ENCODE measurements at places on chromosomes 4 and X.

DNA sequence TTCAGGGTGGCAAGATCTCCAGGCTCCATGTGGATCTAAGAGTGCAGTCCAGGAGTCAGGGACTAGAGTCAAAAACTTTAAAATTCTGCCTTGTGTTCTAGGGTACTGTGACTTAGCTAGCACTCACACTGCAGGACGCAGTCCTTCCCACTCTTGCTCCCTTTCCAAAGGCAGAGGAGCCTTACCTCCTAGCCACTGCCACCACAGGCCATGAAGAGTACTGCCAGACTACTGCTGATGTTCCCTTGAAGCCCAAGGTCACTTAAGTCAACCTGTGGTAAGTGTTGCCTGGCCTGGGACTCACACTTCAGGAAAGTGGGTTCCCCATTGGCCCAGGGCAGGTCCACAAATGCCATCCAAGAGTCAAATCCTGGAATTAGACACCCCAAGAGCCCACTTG lies 632.2 kb downstream of the PCDH19 start:
- no peak for DNase-seq

- DNase-seq: no peak
These were observed at the start of gene CCDC158 for GRCh38 chr4:76420762-76421581. CCDC158 (minus strand) TSS chr4:76421141; CDS start chr4:76403207, 17,934 bp downstream.

DNA sequence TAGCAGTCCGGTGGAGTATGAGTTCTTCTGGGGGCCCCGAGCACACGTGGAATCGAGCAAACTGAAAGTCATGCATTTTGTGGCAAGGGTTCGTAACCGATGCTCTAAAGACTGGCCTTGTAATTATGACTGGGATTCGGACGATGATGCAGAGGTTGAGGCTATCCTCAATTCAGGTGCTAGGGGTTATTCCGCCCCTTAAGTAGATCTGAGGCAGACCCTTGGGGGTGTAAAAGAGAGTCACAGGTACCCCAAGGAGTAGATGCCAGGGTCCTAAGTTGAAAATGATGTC lies 852 bp downstream of the MAGEH1 start:
- no peak for DNase-seq

GRCh38 chrX:155262970-155263754 lies 1.1 kb downstream of the RAB39B start:
- no peak for DNase-seq

- DNase-seq: no peak
These were observed 32.2 kb downstream of the UNC5C start for GRCh38 chr4:95516528-95517017.

DNA sequence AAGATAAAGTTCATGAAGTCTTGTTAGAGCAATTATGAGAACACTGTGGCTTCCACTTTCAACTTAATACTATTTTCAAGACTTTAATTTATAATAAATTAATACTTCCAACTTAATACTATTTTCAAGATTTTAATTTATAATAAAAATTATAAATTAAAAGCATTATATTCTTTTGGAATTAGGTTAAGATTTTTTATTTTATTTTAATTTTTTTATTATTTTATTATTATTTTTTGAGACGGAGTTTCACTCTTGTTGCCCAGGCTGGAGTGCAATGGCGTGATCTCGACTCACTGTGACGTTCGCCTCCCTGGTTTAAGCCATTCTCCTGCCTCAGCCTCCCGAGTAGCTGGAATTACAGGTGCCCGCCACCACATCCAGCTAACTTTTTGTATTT lies 126.0 kb upstream of the GUCY1A1 start:
- no peak for DNase-seq

DNA sequence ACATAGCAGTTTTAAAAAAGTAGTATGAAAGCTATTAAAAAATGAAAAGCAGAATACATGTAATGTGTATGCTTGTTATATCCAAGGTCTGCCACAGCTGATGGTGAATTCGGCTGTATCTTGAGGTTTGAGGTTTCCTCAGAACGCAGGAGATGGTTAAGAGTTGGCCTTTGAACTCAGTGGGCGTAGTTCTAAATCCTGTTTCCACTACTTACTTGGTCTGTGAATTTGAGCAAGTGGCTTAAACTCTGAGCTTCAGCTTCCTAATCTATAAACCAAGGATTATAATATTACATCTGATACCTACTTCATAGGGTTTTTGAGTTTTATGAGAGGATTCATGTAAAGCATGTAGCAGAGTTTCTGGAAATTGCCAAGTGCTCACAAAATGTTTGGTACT lies 125.2 kb downstream of the STIM2 start:
- DNase-seq: no peak

DNA sequence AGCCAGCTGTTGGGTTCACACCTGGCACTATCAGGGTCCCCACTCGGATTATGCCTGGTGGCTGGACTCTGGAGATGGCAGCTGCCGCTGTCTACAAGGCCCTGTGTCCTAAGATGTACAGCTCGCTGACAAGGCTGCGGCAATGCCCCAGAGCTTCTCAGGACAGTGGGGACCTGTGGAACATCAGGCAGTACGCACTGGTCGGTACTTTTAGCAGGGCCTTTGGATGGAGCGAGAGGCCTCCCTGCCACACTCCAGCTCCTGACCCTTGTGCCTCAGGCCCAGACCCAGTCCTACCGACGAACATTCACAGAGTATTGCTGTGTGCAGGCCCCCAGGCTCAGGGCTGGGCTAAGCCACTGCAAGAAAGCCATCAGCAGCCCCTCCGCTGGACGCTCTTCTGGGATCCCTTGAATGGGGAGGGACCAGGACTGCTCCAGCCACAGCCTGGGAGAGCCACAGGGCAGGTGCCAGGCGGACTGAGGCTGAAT lies 45.7 kb upstream of the HMX1 start:
- DNase-seq: no peak

DNA sequence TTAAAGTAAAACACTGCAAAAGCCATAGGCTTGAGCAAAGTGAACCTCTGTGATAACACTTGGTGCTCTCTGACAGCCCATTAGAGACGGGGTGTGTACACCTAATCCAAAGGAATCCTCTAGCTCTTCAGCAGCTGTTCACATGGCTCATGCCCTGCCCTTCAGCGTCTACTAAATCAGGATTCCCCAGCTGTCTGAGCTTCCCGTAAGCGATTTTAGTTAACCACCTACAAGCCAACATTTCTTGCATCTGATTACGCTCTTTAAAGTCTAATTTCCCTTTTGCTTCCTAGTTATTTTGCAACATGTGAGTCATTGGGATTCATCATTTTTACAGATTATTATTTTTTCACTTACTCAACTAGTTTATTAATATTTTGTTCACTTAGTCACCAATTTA lies 6.5 kb downstream of the DMD start:
- no peak for DNase-seq

- DNase-seq: no peak
These were observed 172.1 kb downstream of the OPHN1 start for GRCh38 chrX:68261060-68261672.

Data from stimulated activated CD4-positive, alpha-beta T cell treated with anti-CD3 and anti-CD28 coated beads, Interleukin-1b, Interleukin-23, amount 100 ng/mL, for 24 hours (primary cell).